SHP77 (cell line): ENCODE measurements at places on chromosomes 2 and 18.

GRCh38 chr2:241774419-241775222, 2.0 kb upstream of the GAL3ST2 start:
- peak; percentile 29 for DNase-seq

GRCh38 chr18:53544917-53545316, 679.6 kb downstream of the MBD2 start:
- DNase-seq = no peak

DNA sequence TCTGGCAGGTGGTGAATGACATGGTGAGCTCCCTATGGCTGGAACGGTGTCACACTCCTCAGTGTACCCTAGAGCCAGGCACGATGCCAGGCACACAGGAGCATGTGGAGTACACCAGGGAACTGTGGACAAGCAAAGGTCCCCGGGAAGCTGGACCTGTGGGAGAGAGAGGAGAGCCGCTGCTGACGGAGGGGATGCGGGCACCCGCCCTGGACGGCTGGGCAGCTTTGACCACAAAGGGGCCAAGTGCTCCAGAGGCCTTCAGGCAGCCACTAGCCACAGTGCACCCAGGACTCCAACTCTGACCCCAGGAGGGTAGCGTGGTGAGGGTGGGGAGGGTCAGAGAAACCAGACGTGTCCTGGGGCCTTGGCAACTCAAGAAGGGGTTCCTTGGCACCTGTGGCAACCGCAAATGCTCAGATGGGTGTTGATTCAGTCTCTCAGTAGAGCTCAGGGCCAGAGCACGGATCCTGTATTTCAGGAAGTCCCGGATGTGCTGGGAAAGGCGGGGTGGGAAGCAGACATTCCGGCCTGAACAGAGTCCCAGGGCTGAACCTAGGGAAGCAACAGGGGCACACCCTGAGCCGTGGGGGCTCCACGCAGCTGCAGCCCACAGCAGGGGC, 2.3 kb upstream of the MAB21L4 start:
- no peak for DNase-seq

DNA sequence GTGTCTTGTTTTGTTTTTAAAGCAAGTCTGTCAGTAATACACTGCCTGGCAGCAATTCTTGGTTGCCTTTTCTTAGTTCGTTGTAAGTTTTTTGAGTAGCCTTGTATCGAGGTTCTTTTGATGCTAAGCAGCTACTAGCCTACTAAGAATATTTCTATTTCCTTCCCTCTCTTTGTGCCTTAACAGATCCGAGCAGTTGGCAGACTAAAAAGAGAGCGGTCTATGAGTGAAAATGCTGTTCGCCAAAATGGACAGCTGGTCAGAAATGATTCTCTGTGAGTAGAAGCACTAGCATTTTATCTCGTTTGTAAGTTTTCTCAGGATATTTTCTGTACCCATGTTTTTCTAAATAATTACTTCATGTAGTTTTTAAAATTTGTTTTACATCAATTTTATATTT, 15.1 kb downstream of the MFF start:
- DNase-seq = no peak

- no peak for DNase-seq
Measured at GRCh38 chr2:65057391-65058052, 1.3 kb downstream of the CEP68 start.

- no peak for DNase-seq
Measured at GRCh38 chr18:49569724-49570123, 7.9 kb downstream of the LIPG start.

DNA sequence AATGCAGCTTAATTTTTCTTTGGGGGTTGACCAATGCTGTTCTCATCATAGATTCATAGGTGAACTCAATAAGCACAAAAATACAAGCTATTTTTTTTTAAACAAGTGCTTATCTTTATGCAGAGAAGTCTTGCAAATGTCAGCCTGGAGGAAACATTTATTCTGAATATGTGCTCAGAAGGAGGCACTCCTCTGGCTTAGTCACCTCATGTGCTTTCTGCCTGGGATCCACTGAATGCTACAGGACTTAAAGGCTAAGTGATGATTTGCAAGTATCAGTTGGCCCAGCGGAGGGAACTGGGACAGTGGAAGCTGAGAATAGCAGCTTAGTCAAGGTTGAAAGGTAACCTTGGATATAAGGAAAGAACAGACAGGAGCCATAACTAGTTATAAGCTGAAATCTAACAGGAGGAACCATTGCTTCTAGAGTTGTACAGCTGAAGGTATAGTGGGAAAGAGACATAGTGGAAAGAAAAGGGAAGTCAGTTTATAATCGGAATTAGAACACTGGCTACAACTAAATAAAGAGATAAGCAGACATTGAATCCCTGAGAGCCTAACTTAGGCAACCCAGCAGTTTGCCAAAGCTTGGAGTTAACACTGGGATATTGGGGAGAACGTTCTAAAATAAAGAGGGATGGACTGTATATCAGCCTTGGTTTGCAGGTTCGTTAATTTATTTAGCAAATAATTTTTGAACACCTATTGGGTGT, 488.7 kb downstream of the SUCLG1 start:
- no peak for DNase-seq

DNA sequence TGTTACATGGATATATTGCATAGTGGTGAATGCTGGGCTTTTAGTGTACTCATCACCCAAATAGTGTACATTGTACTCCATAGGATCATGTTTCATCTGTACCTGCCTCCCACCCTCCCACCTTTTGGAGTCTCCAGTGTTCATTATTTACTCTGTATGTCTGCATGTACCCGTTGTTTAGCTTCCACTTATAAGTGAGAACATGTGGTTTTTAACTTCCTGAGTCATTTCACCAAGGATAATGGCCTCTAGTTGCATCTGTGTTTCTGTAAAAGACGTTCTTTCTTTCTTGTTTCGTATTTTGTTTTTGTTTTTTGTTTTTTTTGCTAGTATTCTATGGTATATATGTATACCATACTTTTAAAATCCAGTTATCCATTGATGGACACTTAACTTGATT, 107.5 kb downstream of the MSTN start:
- DNase-seq = no peak

DNA sequence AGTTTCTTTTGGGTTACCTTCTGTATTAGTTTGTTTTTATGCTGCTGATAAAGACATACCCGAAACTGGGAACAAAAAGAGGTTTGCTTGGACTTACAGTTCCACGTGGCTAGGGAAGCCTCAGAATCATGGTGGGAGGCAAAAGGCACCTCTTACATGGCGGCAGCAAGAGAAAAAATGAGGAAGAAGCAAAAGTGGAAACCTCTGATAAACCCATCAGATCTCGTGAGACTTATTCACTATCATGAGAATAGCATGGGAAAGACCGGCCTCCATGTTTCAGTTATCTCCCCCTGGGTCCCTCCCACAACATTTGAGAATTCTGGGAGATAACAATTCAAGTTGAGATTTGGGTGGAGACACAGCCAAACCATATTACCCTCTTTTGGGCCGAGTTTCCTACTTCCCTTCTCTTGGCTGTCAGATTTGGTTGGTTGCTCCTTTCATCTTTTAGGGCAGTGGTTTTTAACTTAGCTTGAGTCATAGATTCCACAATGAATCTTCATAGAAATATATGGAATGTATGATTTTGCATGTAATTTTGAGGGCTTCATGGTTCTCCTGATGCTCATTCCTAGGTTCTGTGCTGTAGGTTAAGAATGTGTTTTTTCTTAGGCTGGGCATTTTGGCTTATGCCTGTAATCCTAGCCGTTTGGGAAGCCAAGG, 44.2 kb downstream of the CEP192 start:
- no peak for DNase-seq

GRCh38 chr18:77762642-77763041, 513.0 kb downstream of the GALR1 start:
- DNase-seq = no peak

DNA sequence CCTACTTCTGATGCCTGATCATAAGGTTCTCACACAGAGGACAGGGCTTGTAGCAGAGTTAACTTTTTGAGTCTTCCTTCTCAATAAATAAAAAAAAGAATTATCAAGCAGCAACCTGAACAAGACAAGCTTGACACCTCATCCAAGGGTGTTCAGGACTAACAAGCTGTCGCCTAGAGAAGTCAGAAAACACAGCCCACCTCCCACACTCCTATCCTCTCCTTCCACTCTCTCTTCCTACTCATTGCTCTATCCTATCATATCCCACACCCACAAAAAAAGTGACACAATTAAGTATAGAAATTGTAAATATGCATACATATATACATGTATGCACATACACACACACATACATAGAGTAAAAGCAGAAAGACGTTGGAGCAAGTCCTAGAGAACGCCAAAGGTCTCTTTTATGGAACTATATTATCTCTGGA, 5.4 kb downstream of the NBAS start:
- DNase-seq = no peak

DNA sequence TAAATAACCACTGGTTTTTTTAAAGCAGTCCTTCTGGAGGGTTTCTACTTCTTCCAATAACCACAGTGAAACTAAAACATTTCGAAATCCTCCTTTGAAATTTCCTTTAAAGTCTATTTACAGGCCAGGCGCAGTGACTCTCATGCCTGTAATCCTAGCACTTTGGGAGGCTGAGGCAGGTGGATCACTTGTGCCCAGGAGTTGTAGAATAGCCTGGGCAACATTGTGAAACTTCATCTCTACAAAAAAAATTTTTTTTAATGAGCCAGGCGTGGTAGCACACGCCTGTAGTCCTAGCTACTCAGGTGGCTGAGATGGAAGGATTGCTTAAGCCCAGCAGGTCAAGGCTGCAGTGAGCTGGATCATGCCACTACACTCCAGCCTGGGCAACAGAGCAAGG, 15.2 kb downstream of the KIDINS220 start:
- no peak for DNase-seq

DNA sequence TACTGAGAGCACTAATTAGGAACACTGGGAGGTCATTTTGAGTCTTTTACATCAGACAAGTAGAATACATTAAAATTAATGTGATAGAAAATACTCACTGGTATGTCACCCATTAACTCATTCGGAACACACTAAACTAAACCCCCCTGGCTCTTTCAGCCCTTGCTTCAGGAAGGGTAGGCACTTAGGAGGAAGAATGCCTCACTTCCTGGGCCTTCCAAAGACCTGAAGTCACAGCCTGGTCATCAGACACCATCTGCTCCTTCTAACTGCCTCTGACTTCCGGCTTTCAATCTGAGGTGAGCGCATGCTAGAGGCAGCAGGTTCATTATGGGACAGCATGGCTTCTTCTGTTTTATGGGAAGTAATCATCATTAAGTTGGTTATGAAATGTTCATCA, 451.4 kb downstream of the PID1 start:
- no peak for DNase-seq

- DNase-seq = peak; percentile 34
Measured at GRCh38 chr18:64966667-64967066, 784.1 kb upstream of the CDH7 start.

- DNase-seq = peak; percentile 38
Measured at GRCh38 chr2:205959521-205959920, 126.5 kb downstream of the INO80D start.

DNA sequence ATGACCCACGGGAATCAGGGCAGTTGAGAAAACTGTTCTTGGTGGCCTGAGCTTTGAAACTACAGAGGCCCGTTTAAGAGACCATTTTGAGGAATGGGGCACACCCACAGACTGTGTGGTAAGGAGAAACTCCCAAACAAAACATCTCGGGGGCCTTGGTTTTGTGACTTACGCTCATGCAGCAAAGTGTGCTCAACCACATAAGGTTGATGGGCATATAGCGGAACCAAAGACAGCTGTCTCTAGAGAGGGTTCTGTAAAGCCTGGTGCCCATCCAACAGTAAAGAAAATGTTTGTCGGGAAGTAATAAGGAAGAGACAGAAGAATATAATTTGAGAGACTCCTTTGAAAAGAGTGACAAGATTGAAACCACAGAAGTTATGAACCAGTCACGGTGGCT, 5.4 kb downstream of the MRO start:
- DNase-seq = no peak

GRCh38 chr2:86223140-86223926, 24.1 kb downstream of the MRPL35 start:
- no peak for DNase-seq
